ENCODE measurements at places on chromosomes 6 and 20.
A peak's percentile ranks its signal among the peaks of the same experiment; 100 is the strongest.

DNA sequence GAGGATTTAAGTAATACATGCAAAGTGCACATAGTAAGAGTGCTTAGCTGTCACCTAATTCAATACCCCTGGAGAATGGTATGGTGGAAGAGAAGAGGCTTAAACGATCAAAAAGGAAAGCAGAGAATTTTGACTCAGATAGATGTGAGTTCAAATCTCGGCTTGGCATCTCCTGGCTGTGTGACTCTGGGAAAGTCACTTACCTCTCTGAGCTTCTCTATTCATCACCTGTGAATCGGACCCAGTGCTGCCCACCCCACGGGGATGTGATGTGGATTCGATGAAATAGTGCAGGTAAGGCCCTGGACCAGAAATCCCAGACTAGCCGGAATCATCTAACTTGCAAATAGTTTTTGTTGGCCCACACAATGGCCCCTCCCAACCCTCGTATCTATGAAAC is 1.8 kb upstream of the B4GALT5 start:
- no peak for DNase-seq

DNA sequence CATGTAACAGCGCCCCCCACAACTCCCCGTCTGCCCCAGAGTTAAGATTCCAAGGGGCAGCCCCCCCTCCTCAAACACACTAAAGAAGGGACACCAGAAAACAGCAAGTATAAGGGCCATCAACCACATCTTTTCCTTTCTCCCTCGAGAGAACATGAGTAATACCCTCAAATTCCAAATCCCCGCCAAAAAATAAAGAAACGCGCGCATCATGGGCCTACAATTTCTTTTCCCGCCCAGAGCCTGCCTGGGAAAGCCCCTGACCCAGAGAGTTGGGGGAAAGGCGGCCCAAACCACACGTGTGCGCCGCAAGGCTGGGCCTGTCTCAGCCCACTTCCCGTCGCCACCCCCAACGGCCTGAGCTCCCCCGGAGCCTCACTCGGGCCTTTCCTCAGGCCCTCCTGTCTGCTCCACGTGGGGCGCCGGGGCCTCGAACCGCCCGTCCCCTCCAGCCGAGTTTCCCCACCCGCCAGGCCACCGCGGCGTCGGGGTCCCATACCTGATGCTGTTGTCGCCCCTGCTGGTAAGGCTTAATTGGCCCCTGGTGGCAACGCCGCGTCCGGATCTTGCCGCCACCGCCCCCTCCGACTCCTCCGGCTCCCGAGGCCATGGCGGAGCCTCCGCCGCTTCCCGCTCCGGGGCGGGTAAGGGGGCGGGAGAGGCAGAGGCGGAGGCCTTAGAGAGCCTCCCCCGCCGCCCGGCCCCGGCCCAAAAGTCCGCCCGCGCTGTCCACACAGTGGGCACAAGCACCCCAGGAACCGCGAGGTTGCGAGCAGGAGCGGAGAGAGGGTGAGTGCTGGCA is 746 bp downstream of the NUP153 start:
- peak; percentile 22 for DNase-seq

DNA sequence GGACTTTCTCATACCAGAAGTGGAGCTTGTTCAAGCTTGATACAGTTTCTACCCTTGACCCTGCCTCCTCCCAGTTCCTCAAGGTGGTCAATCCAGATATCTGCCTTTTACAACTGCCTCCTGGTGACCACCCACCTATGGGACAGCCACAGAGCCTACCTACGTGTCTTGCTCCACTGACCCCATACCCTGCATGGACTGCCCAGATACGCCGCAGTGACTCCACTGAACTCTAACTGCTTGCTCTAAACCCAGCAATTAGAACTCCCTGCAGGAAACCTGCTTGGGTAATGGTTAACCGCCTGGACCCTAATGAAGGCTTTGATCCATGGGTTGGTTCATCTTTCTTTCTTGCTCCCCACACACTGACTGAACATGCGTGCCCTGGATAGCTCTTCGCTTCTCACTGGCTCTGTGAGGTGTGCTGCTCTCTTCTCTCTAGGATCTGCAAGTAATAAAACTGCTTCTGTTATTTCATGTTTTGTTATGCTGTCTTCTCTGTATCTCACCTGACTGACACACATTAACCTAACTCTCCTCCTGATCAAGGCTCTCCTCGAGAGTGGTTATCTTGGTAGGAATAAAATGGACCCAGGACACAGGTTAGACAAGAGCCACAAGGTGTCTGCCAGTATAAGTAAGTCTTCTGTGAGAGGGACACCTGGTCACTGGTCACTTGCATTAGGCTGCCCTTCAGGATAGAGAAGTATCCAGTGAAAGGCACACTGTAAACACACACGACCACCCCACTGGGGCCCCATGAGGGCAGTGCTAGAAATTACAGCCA is 79.2 kb downstream of the CHD6 start:
- DNase-seq = no peak

DNA sequence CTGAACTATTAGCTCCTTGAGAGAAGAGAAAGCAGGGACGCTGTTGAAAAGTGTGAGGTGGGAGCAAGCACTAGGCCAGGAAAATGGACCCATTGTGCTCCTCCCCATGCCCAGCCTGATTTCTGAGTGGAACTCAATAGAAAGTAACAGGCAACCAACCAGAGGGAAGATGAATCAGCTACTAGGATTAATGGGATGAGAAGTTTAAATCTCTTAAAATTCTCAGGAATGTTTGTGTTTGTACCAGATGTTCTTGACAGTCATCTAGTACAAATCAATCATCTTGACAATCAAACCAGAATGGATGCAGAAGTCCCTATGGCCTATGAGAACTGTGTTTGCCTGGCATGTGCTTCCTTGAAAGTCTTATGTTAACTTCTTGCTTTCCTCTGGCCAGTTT is 48.9 kb downstream of the HDDC2 start:
- DNase-seq = no peak

- DNase-seq = no peak
Observed at GRCh38 chr20:54000262-54000661, 70.1 kb downstream of the BCAS1 start.

DNA sequence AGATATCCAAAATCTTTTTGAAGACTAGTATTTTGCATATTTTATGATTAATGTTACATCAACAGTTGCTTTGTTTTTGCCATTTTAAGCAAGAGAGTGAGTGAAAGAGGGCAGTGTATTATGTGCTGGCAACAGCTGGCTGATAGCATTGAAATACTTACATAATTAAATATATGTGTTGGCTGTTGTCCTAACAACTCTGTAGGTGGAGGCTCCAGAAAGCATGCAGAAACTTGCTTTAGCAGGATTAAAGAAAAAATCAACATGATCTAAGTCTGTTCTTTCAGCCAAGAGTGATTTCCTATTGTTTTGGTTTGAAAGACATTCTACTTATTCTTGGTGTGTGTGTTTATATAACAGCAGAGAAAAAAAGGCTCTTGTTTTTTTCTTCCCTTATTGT is 127.5 kb downstream of the CDKAL1 start:
- no peak for DNase-seq

DNA sequence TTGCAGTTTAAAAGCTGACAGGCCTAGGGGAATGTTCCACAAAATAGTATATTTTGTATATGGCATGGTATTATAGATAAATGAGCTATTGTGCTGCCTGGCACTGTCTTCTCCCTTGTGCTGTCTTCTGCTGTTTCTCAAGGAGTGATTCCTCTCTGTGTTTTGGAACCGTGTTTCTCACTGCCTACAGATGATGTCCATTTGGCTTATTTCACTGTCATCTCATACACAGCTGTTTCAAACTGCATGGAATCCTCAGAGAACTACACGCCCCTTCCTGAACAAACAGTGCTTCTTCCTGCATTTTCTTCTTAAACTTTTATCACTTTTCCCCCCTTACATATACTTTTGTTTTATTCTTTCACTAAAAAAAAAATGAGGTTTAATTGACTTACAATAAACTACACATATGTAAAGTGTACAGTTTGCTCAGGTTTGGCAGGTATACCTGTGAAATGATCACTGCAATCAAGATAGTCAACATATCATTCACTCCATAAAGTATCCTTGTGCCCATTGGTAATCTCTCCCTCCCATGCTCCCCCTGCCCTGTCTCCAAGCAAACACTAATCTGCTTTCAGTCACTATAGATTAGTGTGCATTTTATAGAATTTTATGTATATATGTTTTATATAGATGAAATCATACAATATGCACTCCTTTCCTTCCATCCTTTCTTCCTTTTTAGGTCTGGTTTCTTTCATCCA is 43.0 kb downstream of the CBFA2T2 start:
- DNase-seq = no peak

DNA sequence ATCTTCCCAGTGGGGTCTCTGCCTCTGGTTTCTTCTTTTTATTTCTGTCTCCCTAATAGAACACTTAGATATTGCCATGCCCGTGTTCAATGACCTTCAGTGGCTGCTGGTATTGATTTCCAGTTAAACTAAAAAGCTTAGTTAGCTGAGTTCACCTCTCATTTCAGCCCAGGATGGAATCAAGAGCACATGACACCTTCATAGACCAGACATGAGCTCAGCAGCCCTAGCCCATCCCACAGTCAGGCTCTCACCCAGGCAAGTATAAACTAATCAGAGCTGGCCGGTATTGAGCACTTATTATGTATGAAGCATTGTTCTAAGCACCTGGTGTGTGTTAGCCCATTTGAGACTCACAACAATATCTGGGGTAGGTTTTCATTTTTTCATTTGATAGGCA is 33.7 kb upstream of the PLEKHG1 start:
- no peak for DNase-seq

GRCh38 chr20:63326314-63327230 is 33.6 kb downstream of the COL20A1 start:
- no peak for DNase-seq

- DNase-seq = no peak
Observed at GRCh38 chr20:47456952-47457724, 44.5 kb upstream of the NCOA3 start.

DNA sequence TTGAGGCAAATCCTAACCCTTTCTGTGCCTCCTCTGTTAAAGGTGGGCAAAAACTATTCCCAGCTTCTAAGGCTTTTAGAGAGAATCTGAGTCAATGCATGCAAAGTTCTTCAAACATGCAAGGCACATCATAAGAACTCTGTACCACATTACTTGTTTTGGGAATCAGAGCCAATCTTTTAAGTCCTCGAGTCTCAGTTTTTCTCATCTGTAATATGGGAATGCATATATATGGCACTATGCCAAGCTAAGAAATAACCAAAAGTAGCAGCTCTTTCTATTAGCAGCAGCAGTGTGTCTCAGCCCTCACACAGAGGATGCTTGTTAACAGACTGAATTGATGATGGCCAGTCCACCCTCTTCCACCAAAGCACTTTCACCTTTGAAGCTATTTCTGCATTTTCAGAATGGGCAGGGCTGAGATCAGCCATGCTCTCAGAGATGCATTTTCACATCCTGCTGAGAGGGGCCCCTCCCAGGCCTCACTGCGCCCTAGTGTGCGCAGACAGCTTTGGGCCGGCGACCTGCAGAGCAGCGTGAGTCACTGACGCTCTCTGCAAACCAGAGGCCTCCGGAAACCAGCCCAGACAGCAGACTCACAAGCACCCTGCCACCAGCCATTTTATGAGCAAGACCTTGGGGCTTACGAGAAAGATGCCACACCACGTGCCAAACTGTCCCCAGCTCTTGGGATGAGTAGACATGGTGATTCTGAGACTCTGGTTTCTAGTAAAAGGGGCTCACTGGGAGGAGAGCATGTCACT is 138.0 kb downstream of the NFATC2 start:
- DNase-seq = no peak

- DNase-seq = no peak
Observed at GRCh38 chr20:47326658-47327268, 29.7 kb downstream of the ZMYND8 start.

DNA sequence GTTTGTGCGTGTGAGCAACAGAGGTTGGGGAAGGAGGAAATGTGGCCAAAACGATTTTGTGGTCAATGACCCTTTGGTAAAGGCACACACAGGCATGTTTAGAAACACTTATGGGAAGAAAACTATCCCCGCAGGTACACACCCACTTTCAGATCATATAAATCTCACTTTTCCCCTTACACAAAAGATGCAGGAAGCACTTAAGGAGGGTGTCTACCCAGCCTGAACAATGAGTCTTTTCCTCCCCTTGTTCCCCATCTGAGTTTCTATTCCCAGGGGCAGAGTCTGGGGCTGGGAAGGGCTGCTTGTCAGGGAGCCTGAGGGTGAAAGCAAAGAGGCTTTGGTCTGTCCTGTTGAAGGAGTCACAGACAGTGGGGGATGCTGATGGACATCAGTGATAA is 193.2 kb upstream of the SALL4 start:
- no peak for DNase-seq

- DNase-seq = no peak
Observed at GRCh38 chr6:28758046-28758817, 165.6 kb downstream of the TRIM27 start.

DNA sequence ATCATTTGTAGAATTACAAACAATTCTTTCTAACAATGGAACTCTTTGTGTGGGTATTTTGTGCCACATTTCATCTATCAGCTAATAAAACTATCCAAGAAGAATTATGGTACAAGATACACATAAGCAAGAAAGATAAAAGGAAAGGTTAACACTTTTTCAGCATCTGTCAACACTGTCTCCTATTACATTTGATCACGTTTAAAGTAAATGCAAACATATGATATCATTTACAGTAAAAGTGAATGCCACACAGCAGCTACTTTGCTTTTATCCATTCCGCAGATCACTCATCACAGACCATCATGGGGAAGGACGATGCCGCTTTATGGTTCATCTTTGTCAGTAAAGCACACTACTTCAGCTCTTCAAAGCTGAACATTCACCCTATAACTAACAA is 456.4 kb upstream of the MANEA start:
- DNase-seq = no peak

DNA sequence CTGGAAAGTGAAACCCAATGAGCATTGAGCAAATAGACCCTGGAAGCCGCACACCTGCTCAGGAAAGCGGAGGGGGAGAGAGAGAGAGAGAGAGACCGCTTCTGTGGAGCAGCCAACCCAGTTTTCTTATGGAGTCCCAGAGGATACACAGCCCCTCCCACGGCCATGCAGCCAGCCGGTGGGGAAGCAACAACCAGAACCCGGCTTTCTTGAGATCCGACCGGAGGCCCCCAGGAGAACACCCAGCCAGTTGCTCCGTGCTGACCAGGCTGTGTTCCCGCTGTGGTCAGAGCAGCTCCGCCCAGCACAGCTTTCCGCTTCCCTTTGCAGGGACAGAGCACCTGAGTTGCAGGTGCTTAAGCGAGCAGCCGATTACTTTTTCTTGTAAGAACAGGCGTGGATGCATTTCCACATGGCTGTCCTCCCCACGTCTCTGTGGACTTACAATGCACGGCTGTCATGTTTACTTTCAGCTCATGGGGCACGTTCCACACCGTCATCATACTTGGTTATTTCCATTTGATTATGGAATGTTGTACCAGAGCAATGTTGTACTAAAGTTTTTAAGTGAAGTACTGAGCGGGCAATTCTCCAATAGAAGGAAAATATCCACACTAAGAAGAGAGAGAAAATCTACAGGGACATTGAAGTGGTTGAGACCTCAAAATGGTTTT is 381.9 kb downstream of the THBS2 start:
- DNase-seq = no peak

DNA sequence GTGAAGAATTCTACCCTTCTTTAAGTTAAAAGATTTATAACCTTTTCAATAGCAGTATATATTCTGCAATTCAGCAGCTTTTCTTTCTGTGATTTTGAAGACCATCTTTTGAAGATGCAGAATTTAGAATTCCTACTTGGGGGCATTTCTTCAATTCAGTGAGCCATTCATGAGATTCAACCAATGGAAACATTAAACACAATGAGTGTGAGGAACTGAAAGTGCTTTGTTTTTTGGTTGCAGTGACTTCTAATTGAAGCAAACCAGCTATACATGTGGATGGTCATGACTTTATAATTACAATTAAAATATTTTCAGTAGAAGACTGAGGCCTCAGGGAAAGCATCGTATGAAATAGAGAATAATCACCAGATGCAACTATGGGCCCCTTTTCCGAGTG is 108.3 kb downstream of the CARMIL1 start:
- DNase-seq = no peak

Data from GOT3 (cell line).